ENCODE measurements at places on chromosomes 12 and 14. TPM values are rescaled to one million over a fixed set of nuclear protein-coding genes. Genes with fewer than 3 reads are reported as not detected.

DNA sequence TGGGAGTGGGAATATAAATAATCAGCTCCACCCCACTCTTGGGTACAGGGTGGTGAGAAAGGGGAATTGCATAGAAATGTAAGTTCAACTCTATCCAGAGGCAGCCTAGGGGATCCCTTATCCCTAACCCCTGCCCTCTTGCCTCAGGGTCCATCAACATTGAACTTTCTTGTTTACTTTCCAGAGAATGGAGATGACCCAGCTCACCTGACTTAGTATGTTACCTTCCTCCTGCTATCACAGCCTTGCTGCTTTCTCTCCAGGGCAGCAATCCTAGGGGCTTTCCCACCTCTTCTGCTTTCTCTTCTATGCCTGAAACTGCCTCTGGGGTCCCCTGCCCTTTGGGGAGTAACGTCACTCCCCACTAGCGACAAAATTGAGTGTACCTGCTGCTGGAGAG lies 2.7 kb downstream of the LRP1 start:
- no peak for DNase-seq

DNA sequence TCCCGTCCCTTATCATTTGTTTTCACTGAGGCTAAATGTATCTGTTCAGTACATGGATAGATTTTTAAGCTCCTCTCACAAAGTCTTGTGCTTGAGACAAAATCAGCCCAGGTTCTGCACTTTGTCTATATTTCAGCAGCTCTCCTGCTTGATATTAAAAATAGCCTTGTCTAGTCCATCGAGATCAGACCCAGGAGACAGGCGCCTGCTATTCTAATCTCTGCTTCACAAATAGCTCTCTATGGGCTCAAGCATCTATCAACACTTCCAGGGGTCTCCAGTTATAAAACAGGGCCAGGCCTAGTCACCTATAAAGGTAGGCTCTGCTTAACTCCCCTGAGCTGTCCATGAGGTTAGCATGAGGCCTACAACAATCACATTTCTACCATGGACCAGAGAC lies 62.5 kb downstream of the ZFP36L1 start:
- DNase-seq = no peak

DNA sequence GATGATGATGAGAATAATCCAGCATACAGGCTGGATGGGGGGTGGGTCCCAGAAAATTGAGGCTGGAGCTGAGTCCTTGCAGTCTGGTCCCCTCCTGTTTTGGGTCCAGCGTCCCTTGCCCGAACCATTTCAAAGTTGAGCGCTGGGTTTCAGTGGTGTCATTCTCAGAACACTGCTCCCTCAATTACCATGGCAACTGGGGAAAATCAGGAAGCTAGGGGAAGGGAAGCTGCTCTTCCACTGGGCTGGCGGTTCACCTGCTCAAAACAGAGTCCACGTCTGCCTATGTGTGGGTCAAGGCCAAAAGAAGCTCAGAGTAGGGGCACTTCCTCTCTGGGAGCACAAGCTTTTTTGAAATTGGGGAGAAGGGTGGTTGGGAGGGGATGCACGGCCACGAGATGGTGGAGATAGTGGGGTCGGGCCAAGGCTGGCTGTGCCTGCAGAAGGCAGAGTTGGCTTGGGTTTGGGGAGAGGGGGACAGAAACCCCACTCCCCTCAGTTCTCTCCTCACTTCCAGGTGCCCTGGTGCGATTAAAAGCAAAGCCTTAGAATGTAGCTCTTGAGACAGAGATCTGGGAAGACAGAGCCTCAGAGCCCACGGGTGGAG lies 1.7 kb upstream of the NOS1 start:
- no peak for DNase-seq

- no peak for DNase-seq
These were observed 43.5 kb upstream of the PTPRQ start for GRCh38 chr12:80400571-80400991.

- no peak for DNase-seq
These were observed 953.5 kb upstream of the MDGA2 start for GRCh38 chr14:48628870-48629269.

DNA sequence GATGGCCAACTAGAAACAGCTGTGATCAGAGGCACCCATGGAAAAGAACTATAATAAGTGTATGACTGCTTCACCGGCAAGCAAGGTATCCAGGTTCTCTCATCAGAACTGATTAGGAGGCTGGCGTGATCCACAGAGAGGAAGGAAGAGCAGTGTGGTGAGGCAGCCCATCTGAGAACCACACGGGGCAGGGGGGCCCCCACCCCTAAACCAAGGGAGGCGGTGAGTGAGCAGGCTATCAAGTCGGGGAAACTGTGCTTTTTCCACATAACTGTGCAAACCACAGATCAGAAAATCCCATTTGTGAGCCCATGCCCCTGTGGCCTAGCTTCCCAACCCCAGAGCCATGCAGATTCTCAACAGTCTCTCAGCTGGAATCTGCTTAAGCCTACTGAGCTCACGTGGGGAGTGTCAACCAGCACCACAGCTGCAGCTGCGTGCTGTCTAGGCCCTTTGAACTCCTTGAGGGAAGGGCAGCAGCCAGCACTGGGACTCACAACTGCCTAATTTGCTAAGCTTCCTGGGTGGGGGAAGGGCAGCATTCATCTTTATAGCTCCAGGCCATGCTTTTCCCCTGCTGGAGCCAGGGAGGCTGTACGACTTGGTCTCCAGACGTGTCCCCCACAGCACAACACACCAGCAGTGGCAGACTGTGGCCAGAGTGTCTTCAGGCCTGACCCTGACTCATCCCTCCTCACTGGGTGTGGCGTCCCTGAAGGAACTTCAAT lies 444.4 kb upstream of the ATP2B1 start:
- no peak for DNase-seq

GRCh38 chr14:103872481-103873113 lies 25.2 kb upstream of the PPP1R13B start:
- peak; percentile 11 for DNase-seq

DNA sequence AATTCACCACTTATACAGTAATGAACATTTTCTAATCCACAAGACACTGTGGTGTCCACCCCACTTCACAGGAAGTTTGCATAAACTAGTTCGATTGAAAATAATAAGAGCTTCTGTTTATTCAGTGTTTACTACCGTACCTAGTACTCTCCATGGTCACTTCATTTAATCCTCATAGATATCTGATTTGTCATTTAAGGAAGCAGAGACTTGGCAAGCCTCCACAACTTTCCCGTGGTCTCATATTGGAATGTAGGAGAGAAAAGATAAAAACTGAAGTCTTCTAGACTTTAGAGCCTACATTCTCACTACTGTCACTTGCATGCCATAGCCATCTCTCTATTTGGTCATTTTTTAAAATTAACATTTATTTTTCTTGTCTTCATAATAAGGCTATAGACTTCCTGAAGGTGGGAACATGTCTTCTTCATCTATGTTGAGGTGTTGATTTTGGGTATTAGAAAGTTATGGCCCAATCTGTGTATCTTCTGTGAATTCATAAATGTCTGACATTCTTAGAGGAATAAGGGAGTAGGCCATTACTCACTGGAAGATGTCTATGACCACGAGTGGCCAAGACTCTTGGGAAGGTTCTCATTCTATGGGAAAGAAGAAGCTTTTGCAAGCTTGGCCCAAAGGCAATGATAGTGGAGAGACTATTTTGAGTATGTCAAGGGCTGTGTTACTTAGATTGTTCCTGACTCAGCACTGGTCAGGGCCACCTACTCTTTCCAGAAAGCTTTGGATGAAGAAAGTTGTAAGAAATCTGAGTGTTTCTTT lies 423.7 kb downstream of the LRIG3 start:
- DNase-seq = no peak

- no peak for DNase-seq
These were observed 378.8 kb downstream of the ALG10 start for GRCh38 chr12:34400986-34401658.

GRCh38 chr14:91273885-91274273 lies 29.4 kb upstream of the GPR68 start:
- DNase-seq = no peak

DNA sequence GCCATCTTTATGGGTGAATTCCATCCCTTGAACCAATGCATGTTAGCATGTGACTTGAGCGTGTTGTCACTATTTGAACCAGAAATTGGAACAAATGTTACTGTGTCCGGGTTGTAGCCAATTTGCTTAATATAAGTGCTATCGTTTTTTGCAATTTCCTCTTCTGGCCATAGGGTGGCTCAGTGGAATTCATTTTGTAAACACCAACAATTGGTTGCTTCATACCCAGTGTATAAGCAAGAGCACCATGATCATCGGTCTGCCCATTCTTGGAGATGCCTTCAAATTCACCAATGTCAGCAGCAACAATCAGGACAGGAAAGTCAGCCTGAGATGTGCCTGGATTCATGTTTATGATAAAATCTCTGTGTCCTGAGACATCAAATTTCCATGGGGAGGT lies 5.0 kb upstream of the NEDD1 start:
- no peak for DNase-seq

GRCh38 chr12:65518771-65519170 lies 240.3 kb downstream of the MSRB3 start:
- no peak for DNase-seq

GRCh38 chr12:23001487-23001886 lies 376.5 kb downstream of the ETNK1 start:
- DNase-seq = no peak

GRCh38 chr12:62891805-62892549 lies 43.0 kb downstream of the PPM1H start:
- DNase-seq = no peak

- DNase-seq = no peak
These were observed 7.5 kb downstream of the EIF5 start for GRCh38 chr14:103341250-103342129.

- DNase-seq = no peak
These were observed 1.6 kb downstream of the AGAP2 start for GRCh38 chr12:57736741-57737466.

DNA sequence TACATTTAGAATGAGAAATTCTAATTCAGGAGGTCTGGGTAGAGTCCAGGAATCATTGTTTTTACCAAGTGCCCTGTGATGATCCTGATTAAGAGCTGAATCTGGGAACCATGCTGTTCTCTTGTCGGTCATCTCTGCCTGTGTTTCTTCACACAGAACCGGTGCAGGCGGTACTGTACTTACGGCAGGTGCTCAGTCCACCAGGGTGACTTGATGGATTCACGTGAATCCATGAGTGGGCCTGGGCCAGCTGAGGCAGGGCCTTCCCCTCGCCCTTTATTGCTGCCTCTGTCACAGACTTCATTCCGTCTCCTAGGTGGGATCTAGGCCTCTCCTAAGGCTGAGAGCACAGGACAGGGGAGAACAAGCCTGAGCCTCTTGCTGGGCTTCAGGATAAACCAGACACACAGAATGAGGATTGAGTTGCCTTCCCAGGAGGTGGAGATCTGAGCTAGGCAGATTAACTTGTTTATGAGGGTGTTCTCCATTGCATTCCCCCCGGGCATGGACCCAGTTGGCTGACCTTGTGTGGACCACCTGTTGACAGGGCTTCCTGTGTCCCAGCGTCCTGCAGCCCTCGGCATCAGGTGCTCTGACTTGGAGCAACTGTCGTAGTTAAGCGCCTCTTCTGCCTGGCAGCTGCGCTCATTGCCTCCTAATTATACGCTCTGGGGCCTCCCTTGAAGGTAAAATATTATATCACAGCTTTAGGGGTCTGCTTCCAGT lies 42.1 kb downstream of the B4GALNT3 start:
- DNase-seq = no peak

DNA sequence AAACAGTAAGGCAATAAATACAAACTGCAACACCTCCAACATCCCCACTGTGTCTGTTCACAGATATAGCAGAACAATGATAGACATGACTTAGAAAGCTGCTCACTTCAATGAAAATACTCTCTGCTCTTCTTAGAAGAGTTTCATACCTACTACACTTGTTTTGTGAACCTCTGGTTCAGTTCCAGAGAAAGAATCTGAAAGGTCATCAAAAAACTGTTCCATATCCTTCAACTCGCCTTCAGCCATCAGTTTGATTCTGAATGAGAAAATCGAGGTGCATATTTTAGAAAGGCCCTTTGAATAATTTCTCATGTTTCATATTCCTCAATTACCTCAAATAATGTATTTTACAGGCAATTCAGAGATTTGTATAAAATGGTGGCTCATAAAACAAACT lies 5.5 kb downstream of the ANAPC5 start:
- no peak for DNase-seq

DNA sequence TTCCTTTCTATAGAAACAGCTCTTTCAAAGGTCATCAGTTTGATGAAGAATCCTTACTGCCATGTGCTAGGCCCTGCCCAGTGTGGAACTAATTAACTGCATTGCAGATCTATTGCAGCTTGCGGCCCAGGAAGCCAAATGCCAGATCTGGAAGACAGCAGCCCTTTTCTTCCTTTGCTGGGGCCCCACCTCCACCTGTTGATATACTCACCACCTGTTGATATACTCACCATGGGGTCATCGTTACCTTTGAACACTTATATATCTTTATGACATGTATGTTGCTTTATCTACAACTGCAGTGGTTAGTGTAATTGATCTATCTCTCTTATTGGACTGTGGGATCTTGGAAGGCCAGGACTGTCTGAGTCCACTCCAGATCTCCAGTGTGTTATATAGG lies 292.5 kb downstream of the ATP23 start:
- no peak for DNase-seq

DNA sequence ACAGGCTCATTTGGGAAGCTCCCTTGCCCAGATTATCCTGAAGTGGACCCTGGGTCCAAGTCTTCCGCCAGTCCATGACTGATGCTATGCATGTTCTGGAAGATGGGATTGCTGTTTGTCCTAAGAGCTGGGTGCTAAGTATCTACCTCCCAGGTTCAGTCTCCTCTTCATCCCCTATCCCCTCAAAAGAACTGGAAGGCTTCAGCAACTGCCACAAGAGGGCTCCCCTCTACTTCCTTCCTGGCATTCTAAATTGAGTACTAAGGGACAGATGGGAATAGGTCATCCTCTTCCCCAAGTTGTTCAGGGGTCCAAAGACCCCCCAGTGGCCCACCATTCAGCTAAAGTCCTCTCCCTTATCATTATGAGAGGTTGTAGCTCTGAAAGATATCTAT lies 9.0 kb upstream of the FKBP11 start:
- no peak for DNase-seq

- no peak for DNase-seq
These were observed 51.2 kb upstream of the CERS5 start for GRCh38 chr12:50218386-50218785.

GRCh38 chr12:109863847-109864712 lies 16.3 kb downstream of the GLTP start:
- DNase-seq = peak; percentile 58

OTOGL gene
- not detected for polyA plus RNA-seq

DDIT3 gene
- polyA plus RNA-seq = 22.2 TPM

MMP19 gene
- not detected for polyA plus RNA-seq

GPR162 gene
- polyA plus RNA-seq = not detected

HOXC4 gene
- not detected for polyA plus RNA-seq

GPR132 gene
- polyA plus RNA-seq = 12.0 TPM

SMCO2 gene
- polyA plus RNA-seq = not detected

MYG1 gene
- polyA plus RNA-seq = 95.8 TPM

PTCSC3 gene
- polyA plus RNA-seq = not detected

KRT77 gene
- not detected for polyA plus RNA-seq
